ENCODE measurements at places on chromosomes 5 and 9. TPM values are rescaled to one million over a fixed set of nuclear protein-coding genes. Genes with fewer than 3 reads are reported as not detected.

SLC1A1 gene
- 19.1 TPM for total RNA-seq

DNA sequence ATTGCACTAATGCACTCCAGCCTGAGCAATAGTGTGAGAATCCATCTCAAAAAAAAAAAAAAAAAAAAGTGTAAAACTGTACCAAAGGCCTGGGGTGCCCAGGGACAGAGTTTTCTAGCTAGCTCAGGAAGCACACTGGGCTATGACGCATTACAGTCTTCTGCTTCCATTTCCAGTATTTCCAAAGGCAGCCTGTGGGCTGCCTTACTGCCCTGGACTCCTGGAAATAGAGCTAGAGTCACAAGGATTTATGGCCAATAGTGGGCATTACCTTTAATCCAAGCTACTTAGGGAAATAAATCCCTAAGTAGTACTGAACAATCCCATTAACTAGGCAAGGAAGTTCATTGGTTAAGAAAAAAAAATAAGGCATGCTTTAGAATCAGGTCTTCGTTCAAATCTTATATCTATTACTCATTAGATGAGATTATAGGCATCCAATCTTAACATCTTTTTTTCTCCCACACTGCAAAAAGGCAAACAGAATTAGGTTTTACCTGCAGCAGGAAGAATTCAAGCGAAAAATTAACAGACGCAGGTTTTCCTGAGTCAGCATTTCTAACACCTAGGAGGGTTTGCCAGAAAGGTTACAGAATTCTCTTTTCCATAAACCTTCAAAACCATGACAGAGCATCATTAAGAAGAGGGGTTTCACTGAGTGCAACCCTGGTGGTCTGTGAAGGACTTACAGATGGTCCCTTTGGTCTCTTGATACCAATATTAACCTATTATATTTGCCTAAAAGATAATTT is 85.6 kb upstream of the CCDC112 start:
- peaks cover 13% of the 10 kb centered on the region for H3K4me1 ChIP-seq
- H3K4me3 ChIP-seq: no peak overlapping the region
- H3K27ac ChIP-seq: no peak overlapping the region
- H3K36me3 ChIP-seq: no peaks in the 10 kb centered on the region

GRCh38 chr9:104774831-104775573 is 11.1 kb downstream of the NIPSNAP3B start:
- H3K4me1 ChIP-seq: peaks cover 17% of the 10 kb centered on the region
- no peaks in the 10 kb centered on the region for H3K36me3 ChIP-seq
- peak; percentile 85 for DNase-seq
- no peaks in the 10 kb centered on the region for H3K27me3 ChIP-seq
- peak overlapping the region; percentile 98 for H3K27ac ChIP-seq

- H3K4me3 ChIP-seq: peak overlapping the region; percentile 65
- DNase-seq: no peak
- no peaks in the 10 kb centered on the region for H3K36me3 ChIP-seq
- H3K4me1 ChIP-seq: peaks cover 6% of the 10 kb centered on the region
- H3K27ac ChIP-seq: no peak overlapping the region
These were observed 485 bp upstream of the HABP4 start for GRCh38 chr9:96449523-96449844.

DNA sequence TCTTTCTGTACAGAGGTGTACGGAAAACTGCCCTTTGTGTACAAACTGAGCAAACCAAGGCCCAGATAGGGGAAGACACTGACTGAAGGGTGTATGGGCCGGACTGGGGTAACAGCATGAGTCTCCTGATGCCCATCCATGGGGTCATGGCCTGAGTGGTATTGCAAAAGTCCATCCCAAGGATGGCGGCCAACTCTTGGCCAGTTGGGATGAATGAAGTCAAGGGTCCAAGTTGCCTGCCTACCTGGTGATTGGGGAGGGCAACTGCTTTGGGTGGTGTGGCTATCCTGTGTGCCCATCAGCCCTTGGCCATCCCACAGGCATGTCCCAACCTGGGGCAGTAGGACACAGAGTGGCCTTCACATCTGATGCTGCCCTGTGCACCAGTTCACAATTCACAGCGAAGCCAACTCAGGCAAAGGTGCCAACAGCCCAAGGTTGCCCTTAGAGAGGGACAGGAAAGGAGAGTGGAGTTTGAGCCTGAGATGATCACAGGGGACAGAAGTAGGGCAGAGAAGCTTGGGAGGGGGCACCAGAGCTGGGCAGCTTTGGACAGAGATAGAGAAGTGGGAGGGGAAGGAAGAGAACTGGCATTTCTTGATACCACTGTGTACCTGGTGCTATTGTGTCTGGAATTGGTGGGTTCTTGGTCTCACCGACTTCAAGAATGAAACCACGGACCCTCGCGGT is 46.6 kb downstream of the COL15A1 start:
- DNase-seq: no peak
- H3K36me3 ChIP-seq: no peaks in the 10 kb centered on the region
- H3K4me3 ChIP-seq: no peak overlapping the region
- peaks cover 13% of the 10 kb centered on the region for H3K4me1 ChIP-seq
- no peak overlapping the region for H3K27ac ChIP-seq

SELENOP gene
- 0.95 TPM for total RNA-seq

TMEM215 gene
- total RNA-seq: not detected

SYK gene
- total RNA-seq: 135 TPM

- no peaks in the 10 kb centered on the region for H3K36me3 ChIP-seq
- H3K4me3 ChIP-seq: no peak overlapping the region
- H3K27me3 ChIP-seq: no peaks in the 10 kb centered on the region
- H3K27ac ChIP-seq: no peak overlapping the region
- H3K4me1 ChIP-seq: no peaks in the 10 kb centered on the region
These were observed 114.8 kb downstream of the SEMA5A start for GRCh38 chr5:9431151-9431495.

RNF44 gene
- 46.5 TPM for total RNA-seq

- H3K27me3 ChIP-seq: no peaks in the 10 kb centered on the region
- no peak overlapping the region for H3K27ac ChIP-seq
- H3K4me1 ChIP-seq: no peaks in the 10 kb centered on the region
- H3K4me3 ChIP-seq: no peak overlapping the region
These were observed 1574.5 kb upstream of the WWC1 start for GRCh38 chr5:166716856-166717492.

CDH9 gene
- total RNA-seq: not detected

DNA sequence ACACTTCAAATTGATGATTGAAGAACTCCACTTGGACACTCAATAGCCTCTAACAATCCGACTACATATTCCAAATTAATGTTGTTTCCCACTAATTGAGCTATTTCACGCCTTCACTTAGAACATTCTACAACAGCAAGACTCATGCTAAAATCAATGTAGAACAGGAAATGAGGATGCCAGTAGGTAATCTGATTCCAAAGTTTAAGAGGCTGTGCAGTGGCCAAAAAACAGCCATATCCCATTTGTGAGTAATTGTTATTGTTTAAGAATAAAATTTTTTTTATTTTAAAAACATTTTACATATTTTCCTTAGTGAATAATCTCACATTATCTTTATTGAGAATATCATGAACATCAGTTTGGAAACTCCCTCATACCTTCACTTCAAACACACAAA is 35.7 kb upstream of the GHR start:
- no peak overlapping the region for H3K27ac ChIP-seq
- H3K4me1 ChIP-seq: no peaks in the 10 kb centered on the region
- DNase-seq: no peak
- H3K4me3 ChIP-seq: no peak overlapping the region
- no peaks in the 10 kb centered on the region for H3K36me3 ChIP-seq

DNA sequence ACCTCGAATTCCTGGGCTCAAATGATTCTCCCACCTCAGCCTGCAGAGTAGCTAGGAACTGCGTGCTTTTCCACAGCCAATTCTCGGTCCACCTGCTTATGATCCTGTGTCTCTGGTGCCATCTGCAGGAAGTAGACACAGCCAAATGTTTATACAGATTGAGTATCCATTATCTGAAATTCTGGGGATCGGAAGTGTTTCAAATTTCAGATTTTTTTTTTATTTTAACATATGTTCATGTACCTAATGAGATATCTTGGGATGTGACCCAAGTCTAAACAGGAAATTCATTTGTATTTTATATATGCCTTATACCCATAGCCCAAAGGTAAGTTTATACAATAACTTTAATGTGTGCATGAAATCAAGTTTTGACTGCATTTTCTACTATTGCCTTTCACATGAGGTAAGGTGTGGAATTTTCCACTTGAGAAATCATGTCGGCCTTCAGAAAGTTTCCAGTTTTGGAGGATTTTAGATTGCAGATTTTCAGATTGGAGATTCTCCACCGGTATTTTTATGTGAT is 89.5 kb downstream of the ESM1 start:
- no peak for DNase-seq
- H3K4me3 ChIP-seq: no peak overlapping the region
- H3K27ac ChIP-seq: no peak overlapping the region
- peaks cover 3% of the 10 kb centered on the region for H3K27me3 ChIP-seq
- H3K4me1 ChIP-seq: no peaks in the 10 kb centered on the region

GFI1B gene
- total RNA-seq: not detected

GRCh38 chr5:179345183-179345432 is 153 bp downstream of the ADAMTS2 start:
- no peaks in the 10 kb centered on the region for H3K4me1 ChIP-seq
- H3K4me3 ChIP-seq: no peak overlapping the region
- no peak overlapping the region for H3K27ac ChIP-seq
- no peak for DNase-seq

DNA sequence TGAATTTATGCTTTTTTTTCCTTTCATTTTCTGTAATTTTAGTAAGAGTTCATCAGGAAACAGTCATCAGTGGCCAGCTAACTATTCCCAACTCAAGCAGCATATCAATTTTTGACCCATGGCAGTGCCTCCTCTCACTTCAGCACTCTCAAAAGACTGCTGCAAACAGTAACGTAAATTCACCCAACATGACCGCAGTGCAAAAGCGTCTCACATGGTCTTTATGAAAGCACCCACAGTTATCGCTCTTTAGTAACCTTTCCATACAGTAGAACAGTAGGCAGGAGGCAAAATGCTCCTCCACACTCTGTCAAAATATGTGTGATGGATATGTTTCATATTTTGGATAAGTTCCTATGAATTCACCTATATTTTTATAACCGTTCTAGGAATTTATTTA is 48.6 kb downstream of the PARP8 start:
- H3K4me1 ChIP-seq: peaks cover 24% of the 10 kb centered on the region
- DNase-seq: no peak
- no peak overlapping the region for H3K27ac ChIP-seq
- H3K4me3 ChIP-seq: no peak overlapping the region
- no peaks in the 10 kb centered on the region for H3K36me3 ChIP-seq

GPSM1 gene
- total RNA-seq: 0.10 TPM

- H3K36me3 ChIP-seq: no peaks in the 10 kb centered on the region
- H3K27ac ChIP-seq: no peak overlapping the region
- H3K27me3 ChIP-seq: peaks cover 3% of the 10 kb centered on the region
- H3K4me1 ChIP-seq: no peaks in the 10 kb centered on the region
- no peak overlapping the region for H3K4me3 ChIP-seq
These were observed 226.6 kb downstream of the CD180 start for GRCh38 chr5:66969963-66970362.

CCNO gene
- total RNA-seq: not detected

- H3K27me3 ChIP-seq: no peaks in the 10 kb centered on the region
- no peak overlapping the region for H3K27ac ChIP-seq
- peaks cover 30% of the 10 kb centered on the region for H3K4me1 ChIP-seq
- H3K4me3 ChIP-seq: no peak overlapping the region
These were observed 52.0 kb upstream of the SLC25A51 start for GRCh38 chr9:37955781-37956422.

GRCh38 chr5:56566374-56567249 is 248.7 kb upstream of the MAP3K1 start:
- no peaks in the 10 kb centered on the region for H3K36me3 ChIP-seq
- no peaks in the 10 kb centered on the region for H3K27me3 ChIP-seq
- no peak overlapping the region for H3K27ac ChIP-seq
- DNase-seq: no peak
- H3K4me3 ChIP-seq: no peak overlapping the region

DNA sequence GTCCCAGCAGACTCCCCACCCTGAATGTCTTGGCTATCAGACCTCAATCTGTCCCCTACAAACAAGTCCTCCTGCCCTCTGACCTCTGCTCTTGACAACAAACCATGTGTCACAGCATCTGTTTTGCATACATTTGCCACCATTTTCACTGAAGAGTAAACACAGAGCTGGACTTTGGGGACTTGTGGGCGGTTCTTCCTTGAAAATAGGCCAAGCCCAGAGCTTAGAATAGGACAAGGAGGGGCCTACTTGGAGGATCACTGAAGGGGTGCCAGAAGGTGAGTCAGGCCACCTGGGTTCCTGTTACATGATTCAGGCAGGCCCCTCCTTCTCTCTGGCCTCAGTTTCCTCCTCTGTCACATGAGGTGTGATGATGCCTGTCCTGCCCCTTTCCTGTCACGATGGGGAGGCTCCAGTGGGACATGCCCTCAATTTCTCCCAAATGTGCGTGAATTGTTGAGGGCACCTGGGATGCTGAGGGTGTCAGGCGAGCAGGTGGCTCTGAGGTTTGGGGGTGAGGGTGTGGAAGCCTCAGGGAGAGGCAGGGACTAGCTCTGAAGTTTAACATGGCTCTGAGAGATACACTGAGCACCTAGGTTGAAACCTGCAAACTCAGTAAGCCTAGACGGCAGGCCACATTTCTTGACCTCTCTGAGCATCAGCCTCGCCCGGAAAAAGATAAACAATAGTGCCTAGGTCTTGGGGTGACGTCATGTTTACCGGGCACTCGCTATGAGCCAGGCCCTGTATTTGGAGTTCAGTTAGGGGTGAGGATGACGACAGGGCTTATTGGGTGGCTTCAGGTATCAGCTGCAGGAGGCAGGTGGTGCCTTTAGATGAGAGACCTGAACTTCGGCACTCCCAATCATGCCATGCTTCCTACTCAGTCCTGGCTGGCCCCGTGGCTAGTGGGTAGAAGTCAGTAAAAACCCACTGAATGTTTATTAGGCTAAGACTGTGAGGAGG is 107.6 kb upstream of the PITX1 start:
- H3K4me3 ChIP-seq: no peak overlapping the region
- no peaks in the 10 kb centered on the region for H3K4me1 ChIP-seq

DNA sequence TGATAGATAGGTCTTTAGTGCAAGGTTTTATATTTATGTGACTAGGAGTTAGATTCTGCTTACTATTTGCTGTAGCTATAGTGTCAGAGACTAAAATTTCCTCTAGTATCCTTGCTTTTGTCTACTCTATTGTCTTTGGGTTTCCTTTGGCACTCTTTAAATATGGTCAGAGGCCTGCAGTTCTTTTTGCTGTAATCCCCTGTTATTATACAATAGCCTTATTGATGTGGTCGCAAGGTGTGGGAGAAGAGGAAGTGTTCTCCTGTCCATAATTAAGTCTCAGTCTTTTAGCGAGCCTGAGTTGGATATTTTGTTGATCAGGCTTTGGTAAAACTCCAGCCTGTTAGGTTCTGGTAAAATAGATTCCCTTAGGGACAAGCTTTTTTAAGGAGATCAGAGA is 34.9 kb downstream of the LURAP1L start:
- H3K4me1 ChIP-seq: no peaks in the 10 kb centered on the region
- H3K4me3 ChIP-seq: no peak overlapping the region
- DNase-seq: no peak
- no peak overlapping the region for H3K27ac ChIP-seq

GRCh38 chr9:9942764-9943424 is 669.9 kb downstream of the PTPRD start:
- no peak overlapping the region for H3K4me3 ChIP-seq
- H3K36me3 ChIP-seq: no peaks in the 10 kb centered on the region
- H3K27ac ChIP-seq: no peak overlapping the region
- peak; percentile 13 for DNase-seq
- H3K4me1 ChIP-seq: no peaks in the 10 kb centered on the region
- H3K27me3 ChIP-seq: no peaks in the 10 kb centered on the region

- no peaks in the 10 kb centered on the region for H3K4me1 ChIP-seq
- no peak overlapping the region for H3K4me3 ChIP-seq
- H3K27ac ChIP-seq: no peak overlapping the region
- no peaks in the 10 kb centered on the region for H3K27me3 ChIP-seq
- DNase-seq: no peak
- no peaks in the 10 kb centered on the region for H3K36me3 ChIP-seq
These were observed 15.4 kb upstream of the PPP2R2B start for GRCh38 chr5:146893991-146894390.
